Naive thymus-derived CD4-positive, alpha-beta T cell (primary cell): ENCODE measurements at places on chromosomes 2 and 18. TPM values are rescaled to one million over a fixed set of nuclear protein-coding genes. Genes with fewer than 3 reads are reported as not detected.

The NETO1 gene
- total RNA-seq = not detected

GRCh38 chr18:75410611-75411010, 16.9 kb downstream of the SMIM21 start:
- no peaks in the 10 kb centered on the region for H3K4me1 ChIP-seq
- no peak overlapping the region for H3K4me3 ChIP-seq
- no peaks in the 10 kb centered on the region for H3K27me3 ChIP-seq
- H3K27ac ChIP-seq = no peak overlapping the region
- no peaks in the 10 kb centered on the region for H3K36me3 ChIP-seq
- DNase-seq = peak; percentile 30

The C18orf54 gene
- total RNA-seq = 3.6 TPM

DNA sequence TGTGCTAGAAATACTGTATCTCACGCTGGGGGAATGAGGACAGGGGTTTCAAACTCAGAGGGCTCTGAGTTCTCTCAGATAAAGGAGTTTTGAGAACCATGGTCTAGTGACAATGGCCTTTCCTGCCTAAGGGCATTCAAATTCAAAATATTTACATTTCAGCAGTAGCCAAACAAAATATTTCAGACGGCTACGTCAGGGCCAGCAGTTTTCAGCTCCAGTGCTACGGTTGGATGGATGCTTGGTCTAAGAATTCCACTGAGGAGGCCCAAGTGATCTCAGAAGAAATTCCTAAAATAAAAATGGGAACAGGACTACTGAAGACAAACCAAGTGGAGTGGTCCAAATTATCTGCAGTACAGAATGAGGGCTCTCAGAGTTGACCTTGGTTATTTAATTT, 41.1 kb upstream of the SCG2 start:
- H3K36me3 ChIP-seq = no peaks in the 10 kb centered on the region
- no peaks in the 10 kb centered on the region for H3K27me3 ChIP-seq
- no peaks in the 10 kb centered on the region for H3K4me1 ChIP-seq
- no peak for DNase-seq
- H3K27ac ChIP-seq = no peak overlapping the region
- no peak overlapping the region for H3K4me3 ChIP-seq
